ENCODE measurements at places on chromosomes 11 and 22.

DNA sequence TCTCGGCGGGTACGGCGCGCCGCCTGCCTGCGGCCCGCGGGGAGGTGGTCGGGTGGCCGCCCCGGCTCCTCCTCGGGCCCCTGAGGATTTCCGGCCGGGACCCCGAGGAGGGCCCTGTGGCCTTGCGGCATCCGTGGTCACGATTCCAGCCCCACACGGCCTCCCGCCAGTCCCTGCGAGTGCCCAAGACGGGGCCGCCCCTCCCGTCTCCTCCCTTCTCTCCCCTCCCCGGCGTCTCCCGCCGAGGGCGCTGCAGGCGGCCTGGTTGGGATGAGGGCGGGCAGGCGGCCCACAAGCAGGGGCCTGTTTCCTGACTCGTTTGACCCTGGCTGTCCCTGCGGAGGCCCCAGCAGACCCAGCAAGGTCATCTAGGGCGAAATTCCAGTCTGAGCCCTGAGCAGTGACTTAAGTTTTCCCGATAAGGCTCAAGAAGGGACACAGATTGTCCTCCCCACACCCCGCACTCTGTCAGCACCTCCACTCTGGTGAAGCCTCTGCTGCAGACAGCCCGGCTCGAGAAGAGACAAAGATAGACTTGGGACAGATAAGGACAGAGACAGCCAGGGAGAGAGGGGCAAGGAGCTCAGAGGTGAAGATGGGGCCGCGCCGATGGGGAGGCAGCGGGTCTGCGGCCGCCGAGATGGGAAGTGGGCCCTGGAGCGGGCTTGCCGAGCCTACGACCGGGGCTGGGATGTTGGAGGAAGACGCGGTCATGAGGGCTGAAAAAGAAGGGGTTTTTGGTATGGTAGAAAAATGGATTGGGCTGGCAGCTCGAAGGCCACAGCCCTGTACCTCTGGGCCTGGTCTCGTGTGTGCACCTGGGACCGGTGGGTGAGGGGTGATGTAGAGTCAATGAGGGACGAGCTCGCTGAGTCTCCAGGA lies 95.0 kb downstream of the SWAP70 start:
- DNase-seq: peak; percentile 76

DNA sequence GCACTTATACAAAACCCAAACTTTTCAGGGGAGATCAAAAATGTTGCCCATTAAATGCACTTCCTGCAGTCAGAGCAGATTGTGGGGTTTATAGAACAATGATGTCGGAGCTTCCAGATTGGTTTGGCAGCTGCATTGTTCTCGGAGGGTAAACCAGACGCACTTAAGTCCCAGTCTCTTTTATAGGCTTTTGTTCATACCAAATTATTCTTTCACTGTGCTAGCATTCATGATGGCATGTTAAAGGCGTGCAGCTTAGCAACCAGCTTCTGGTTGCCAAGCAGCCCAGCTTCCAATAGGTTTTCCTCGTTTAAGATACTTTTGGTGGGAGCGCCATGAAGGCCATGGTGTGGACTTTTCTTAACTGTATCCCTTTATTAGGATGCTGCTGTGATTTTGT lies 40.9 kb downstream of the ZC3H12C start:
- DNase-seq: no peak

- no peak for DNase-seq
Measured at GRCh38 chr11:68457898-68458249, 2.7 kb upstream of the PPP6R3 start.

GRCh38 chr22:30288419-30289140 lies 725 bp downstream of the CASTOR1 start:
- DNase-seq: no peak

- DNase-seq: peak; percentile 53
Measured at GRCh38 chr22:50271519-50271970, 1.4 kb upstream of the MAPK11 start.

All from activated naive CD4-positive, alpha-beta T cell treated with anti-CD3 and anti-CD28 coated beads for 36 hours (primary cell).